Activated T-helper 1 cell treated with anti-CD3 and anti-CD28 coated beads, Interleukin-12 subunit alpha, Interleukin-12 subunit beta, Interleukin-2, Interleukin-4 antibody, amounts not matched to agents 30 ng/mL and 10 ng/mL and 1 ng/mL, durations not matched to agents 14 hours and 24 hours and 36 hours (primary cell): ENCODE measurements at places on chromosomes 5 and 9. TPM values are rescaled to one million over a fixed set of nuclear protein-coding genes. Genes with fewer than 3 reads are reported as not detected.

Gene CCDC183
- 0.52 TPM in 1 of 2 replicates, not detected in the other for total RNA-seq

Gene RIGI
- total RNA-seq = 6.1 and 6.5 TPM in 2 replicates

Gene HNRNPA0
- 37.5 and 37.8 TPM in 2 replicates for total RNA-seq

Gene TDRD7
- 4.7 TPM in 2 replicates for total RNA-seq

Gene ZNF782
- total RNA-seq = 3.8 and 4.4 TPM in 2 replicates

Gene NUTM2F
- total RNA-seq = not detected in 2 replicates

Gene LCN15
- total RNA-seq = not detected in 2 replicates

Gene PCDHA4
- not detected in 2 replicates for total RNA-seq

Gene PPP2R2B
- total RNA-seq = not detected in 2 replicates

Gene SPATA31A3
- total RNA-seq = not detected in 2 replicates

Gene NPR2
- total RNA-seq = 9.3 and 10.4 TPM in 2 replicates

DNA sequence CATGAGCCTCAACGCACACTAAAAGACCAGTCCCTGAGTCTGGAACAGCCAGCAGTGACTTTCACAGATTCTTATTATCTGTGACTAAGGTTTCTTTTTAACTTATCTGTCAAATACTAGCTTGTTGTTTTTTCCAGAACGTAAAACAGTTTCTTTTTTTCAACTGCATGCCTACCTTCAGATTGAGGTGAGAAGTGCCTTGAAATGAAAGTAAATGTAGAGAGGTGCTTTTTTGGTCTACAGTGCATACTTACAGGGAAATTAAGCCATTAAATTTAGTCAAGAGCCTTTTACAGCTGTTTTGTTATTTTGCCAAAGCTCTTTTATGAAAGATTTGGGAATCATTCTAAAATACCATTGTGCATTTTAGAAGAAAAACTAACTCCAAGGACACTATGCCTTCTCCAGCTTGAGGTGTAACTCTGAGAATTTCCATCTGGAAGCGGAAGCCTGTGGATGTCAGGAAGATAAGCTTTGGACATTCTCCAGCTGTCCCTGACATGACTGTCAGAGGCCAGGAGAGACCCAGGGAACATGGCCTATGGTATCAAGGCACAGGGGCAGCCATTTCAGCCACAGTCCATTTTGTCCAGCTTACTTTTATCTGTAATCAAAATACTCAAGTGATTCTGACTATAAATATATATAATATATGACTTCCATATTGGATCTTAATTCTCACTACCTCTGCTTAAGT is 230.3 kb downstream of the GLIS3 start:
- no peak for DNase-seq

DNA sequence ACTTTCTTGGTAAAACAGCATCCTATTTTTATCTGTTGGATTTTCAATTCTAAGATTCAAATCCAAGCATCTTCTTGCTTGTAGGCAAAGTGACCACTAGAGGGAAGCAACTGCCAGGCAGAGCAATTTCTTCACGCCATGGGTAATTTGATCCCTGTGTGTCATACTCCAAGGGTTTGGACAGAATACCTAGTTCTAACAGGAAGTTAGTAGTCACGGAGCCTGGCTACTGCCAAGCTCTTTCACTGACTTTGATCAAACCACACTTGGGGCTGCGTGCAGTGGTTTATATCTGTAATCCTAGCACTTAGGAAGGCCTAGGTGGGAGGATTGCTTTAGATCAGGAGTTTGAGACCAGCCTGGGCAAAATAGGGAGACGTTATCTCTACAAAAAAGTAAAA is 473.6 kb upstream of the TNC start:
- DNase-seq = no peak

GRCh38 chr9:6305954-6306563 is 22.1 kb upstream of the TPD52L3 start:
- no peak for DNase-seq

GRCh38 chr9:95468791-95469190 is 48.0 kb downstream of the PTCH1 start:
- DNase-seq = no peak

DNA sequence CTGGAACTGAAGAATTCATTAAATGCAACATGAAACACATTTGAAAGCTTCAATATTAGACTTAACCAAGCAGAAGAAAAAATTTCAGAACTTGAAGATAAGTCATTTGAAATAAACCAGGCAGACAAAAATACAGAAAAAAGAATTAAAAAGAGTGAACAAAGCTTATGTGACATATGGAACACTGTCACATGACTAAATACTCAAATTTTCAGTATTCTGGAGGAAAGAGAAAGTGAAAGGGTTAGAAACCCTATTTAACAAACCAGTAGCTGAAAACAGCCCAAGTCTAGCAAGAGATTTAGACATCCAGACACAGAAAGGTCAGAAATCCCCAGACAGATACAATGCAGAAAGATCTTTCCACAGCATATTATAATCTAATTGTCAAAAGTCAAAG is 37.1 kb upstream of the SH3TC2 start:
- no peak for DNase-seq

DNA sequence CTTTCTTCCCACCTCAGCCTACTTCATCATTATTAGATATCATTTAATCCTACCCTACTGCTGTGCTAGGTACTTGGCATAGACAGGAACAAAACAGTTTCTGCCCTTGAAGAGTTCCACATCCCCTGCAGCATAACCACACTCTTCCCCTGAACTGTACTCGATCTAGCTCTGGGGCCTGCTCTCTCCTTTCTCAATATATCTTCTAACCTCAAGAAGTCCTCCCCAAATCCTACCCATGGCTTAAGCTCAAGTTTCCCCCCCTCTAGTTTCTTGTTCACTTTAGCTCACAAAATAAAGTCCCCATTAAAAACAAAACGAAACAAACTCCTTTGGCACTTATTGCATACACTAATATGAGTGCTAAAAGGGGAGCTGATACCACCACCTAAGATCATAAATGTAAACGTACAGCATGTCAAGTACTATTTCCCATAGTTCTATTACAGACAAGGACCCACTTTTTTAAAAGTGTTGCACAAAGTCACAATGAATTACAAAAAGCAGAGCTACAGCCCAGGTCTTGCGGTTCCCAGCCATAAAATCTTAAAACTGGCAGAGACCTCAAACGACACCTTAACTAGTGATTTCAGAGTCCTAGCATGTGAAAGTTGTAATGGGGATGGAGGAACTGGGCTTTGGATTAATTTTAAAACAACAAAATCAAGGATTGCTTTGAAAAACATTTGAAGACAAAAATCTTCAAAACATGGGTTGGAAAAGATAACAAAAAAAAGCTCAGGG is 80.7 kb downstream of the PTPDC1 start:
- DNase-seq = no peak

DNA sequence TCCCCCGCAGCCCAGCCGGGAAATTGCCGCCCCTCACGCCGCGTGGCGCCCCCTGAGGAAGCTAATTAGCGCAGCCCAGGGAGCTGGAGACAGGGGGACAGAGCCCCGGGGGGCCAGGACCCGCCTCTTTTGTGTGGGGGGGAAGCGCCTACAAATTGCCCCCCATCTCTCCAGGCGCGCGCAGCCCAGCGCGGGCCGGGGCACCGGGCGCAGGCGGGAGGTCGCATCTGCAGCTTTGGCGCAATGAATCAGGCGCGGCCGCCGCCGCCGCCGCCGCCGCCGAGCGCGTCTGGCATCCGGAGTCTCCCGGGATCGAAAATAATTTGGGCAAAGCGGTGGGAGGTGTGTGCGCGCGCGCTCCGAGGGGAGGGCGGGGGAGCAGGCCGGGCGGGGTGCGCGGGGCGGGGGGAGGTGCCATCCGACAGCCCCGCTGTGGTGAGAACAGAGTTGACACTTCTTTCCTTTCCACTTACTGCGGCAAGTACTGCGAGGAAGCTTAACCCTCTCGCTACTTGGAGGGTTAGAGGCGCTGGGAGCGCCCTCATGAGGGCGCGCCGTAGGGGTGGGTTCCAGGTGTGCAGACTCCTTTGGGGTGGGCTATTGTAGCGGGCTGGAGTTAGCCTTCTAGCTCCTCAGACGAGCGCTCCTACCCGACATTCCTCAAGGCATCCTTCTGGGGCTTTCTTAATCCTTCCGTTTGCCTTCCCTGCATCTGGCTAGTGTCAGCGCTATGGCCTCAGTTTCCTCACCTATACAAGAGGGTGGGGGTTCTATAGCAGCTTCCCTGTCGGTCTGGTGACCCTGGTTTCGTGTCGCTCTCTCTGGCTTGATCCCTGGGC is 63.1 kb downstream of the CXXC5 start:
- DNase-seq = peak; percentile 6

DNA sequence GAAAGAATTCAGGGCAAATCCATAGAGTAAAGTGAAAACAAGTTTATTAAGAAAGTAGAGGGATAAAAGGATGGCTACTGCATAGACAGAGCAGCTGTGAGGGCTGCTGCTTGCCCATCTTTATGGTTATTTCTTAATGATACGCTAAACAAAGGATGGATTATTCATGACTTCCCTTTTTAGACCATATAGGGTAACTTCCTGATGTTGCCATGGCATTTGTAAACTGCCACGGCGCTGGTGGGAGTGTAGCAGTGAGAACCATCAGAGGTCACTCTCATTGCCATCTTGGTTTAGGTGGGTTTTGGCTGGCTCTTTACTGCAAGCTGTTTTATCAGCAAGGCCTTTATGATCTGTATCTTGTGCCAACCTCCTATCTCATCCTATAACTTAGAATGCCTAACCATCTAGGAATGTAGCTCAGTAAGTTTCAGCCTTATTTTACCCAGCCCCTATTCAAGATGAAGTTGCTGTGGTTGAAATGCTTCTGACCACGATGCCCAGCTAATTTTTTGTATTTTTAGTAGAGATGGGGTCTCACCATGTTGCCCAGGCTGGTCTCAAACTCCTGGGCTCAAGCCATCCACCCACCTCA is 42.1 kb downstream of the RFK start:
- DNase-seq = no peak

GRCh38 chr5:33848554-33848953 is 43.2 kb downstream of the ADAMTS12 start:
- no peak for DNase-seq
